D341Med (cell line): ENCODE measurements at places on chromosomes 16 and 17.
A peak's percentile ranks its signal among the peaks of the same experiment; 100 is the strongest.

DNA sequence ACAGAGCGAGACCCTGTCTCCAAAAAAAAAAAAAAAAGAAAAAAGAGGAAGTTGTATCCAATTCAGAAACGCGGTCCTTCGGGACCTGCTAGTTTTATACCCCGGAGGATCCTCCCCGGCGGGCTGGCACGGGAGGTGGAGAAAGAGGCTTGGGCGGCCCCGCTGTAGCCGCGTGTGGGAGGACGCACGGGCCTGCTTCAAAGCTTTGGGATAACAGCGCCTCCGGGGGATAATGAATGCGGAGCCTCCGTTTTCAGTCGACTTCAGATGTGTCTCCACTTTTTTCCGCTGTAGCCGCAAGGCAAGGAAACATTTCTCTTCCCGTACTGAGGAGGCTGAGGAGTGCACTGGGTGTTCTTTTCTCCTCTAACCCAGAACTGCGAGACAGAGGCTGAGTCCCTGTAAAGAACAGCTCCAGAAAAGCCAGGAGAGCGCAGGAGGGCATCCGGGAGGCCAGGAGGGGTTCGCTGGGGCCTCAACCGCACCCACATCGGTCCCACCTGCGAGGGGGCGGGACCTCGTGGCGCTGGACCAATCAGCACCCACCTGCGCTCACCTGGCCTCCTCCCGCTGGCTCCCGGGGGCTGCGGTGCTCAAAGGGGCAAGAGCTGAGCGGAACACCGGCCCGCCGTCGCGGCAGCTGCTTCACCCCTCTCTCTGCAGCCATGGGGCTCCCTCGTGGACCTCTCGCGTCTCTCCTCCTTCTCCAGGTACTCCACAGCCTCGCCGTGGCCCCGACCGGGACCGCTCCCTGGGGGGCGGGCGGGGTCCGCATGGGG lies at the start of gene CDH3:
Gene CDH3, plus strand, starts transcription at position 596 of the 779 bp plus-strand sequence. Its CDS starts 70 bp downstream, at position 666.
- DNase-seq: peak; percentile 68

DNA sequence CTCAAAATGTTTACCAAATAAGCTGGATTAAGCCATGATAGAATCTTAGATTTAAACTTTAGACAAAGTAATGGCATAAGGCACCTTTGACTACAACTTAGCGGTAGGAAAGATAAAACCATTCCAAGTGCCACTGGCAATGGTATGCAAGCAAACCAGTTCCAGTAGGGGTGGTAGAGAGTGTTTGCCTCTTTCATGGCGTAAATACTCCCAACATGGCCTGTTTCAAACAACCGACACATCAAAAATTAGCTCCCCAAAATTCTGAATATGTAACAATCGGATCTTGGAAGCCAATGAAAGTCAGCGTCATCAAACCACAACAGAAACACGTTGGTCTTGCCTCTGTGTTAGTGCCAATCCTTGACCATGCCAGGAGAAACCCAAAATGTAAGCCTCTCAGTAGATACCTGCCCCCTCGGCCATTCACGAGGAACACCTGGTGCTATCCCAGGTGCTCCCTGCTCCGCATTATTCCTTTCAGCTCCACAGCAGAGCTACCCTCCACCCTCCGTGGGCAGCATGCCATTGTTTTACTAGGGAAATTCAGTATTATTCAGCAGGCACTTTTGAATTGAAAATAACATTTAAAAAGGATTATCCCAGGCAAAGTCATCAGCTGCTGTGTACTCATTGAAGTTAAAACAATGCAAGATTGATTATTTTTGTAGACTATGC lies 307.8 kb upstream of the CDH11 start:
- DNase-seq: no peak

GRCh38 chr17:37187262-37187661 lies 188.5 kb upstream of the C17orf78 start:
- DNase-seq: no peak

DNA sequence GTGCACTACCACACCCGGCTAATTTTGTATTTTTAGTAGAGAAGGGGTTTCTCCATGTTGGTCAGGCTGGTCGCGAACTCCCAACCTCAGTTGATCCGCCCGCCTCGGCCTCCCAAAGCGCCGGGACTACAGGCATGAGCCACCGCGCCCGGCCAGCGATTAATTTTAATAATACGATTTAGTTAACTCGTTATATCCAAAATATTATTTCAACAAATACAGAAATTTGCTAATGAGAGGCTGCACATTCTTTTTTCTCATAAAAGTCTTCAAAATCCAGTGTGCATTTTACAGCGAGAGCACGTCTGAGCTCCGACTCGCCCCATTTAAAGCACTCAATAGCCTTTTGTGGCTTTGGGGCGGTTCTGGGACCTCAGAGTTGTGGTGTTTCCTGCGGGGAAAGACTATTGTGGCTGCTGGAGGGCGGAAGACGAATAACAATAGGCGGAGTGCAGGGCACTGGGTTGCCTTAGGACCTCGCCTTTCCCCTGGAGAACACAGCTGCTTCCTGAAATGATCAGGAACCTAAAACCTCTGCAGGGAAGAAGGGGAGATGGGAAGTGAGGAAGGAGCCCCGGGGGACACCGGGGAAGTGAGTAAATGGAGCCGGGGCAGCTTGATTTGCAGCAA lies 2.9 kb upstream of the ZSCAN10 start:
- no peak for DNase-seq

GRCh38 chr16:57797216-57797525 lies 5.1 kb downstream of the KIFC3 start:
- DNase-seq: peak; percentile 20

GRCh38 chr16:77777745-77778144 lies 10.6 kb upstream of the VAT1L start:
- DNase-seq: no peak

DNA sequence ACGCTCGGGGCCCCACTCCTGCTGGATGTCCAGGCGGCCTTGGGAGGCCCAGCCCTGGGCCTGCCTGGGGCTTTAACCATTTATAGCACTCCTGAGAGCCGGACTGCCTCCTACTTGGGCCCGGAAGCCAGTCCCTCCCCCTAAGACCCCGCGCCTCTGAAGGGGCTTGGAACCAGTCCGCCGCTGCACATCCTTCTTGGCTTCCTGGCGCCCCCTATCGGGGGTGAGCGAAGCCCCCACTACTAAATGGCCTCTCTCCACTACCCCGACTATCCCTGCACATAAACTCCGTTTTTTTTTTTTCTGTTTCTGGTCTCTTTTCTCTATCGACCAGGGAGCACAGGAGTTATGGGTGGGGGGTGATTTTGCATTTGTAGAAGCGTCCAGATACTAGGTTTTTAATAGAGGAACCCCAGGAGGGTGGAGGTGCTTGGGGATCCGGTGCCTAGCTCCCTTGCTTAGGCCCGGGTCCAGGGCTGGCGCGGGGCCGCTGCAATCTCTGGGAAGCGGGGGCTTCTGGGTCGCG lies 633 bp upstream of the NOL3 start:
- DNase-seq: peak; percentile 72

DNA sequence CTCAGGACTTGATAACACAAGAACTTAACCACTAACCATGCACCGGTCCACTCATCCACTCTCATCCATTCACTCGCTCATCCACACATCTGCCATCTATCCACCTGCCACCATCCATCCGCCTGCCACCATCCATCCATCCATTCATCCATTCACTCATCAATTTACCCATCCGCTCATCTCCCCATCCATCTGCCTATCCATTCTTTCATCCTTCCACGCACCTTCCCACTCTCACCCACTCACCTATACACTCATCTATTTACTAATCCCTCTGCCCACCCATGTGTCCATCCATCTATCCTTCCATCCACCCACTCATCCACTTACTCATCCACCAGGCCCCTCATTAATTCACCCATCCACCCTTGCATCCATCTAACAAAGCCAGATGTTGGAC lies 131.0 kb downstream of the MRM1 start:
- no peak for DNase-seq
